Activated gamma-delta T cell (primary cell): ENCODE measurements at places on chromosomes 7 and 10.

DNA sequence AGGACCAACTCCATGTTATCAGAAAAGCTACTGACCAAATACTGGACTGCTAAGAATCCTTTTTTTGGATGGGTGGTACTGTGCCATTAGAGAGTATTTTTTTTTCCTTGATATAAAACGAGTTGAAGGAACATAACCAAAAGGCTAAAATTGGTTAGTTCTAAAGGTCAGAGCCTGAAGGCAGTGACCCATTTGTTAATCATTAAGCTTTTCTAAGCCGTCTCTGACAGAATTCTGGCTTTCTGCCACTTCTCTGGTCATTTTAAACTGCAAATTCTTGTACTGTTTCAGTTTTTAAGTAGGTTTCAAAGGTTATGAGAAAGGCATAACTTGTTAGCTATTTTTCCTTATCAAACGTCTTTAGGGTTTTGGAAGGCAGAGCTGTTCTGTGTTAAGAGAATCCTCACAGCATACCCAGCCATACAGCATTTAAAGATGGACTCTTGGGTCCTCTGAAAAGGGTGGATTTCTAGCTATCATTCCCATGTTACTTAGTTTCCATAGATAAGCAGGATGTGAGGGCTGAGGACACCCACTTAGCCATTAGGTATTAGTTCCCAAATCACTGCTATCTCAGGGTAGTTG is 196.8 kb downstream of the RNLS start:
- DNase-seq = no peak

DNA sequence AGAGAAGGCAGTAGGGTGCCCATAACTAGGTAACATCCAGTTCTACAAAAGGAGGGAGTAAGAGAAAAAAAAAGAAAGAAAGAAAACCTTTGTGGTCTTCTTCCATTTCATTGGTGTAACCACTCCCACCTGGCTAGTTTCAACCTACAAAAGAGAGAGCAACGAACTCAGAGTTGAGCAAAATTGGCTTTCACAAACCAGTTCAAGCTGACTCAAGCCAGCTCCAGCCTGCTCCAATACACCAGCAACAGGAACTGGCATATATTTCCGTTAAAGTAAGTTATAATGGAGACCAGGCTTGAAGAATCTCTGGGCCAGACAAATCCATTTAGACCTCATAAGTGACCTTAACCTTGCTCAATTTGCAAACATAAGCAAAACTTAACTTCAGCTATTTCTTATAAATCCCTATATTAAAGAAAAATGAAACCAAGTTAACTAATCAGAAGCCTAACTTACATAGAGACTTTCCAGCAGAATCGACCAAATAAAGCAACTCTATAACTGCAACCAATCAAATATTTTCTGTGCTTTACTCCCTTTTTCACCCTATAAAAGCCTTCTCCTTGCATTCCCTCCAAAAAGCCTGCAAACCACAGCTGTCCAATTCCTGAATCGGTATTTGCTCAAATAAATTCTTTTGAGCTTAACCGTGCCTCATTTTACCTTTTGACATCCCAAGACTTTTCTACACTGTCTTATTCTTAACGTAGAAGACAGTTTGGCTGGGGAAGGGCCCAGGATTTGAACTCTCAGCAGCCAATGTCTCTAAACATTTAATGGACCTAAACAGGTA is 10.1 kb downstream of the ANKRD22 start:
- no peak for DNase-seq

- no peak for DNase-seq
Measured at GRCh38 chr7:116797612-116798011, 64.8 kb upstream of the CAPZA2 start.

DNA sequence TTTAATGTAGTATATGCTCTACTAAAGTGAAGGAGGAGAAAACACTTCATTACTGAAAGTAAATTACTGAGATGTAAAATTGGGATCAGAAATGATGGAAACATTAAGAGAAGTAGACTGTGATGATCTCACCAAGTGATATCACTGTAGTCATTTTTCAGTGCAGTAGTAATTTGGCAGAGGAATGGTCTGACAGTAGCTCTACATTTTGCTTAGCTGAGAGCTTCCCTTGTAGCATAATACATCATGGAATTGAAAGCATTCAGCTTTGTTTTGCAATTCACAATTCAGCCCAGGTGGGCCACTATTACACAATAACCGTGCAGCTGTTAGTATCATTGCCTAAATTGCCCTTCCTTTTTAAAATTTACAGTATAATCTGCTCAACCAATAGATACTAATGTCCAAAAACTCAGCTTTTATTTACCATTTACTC is 19.4 kb upstream of the CABCOCO1 start:
- no peak for DNase-seq

DNA sequence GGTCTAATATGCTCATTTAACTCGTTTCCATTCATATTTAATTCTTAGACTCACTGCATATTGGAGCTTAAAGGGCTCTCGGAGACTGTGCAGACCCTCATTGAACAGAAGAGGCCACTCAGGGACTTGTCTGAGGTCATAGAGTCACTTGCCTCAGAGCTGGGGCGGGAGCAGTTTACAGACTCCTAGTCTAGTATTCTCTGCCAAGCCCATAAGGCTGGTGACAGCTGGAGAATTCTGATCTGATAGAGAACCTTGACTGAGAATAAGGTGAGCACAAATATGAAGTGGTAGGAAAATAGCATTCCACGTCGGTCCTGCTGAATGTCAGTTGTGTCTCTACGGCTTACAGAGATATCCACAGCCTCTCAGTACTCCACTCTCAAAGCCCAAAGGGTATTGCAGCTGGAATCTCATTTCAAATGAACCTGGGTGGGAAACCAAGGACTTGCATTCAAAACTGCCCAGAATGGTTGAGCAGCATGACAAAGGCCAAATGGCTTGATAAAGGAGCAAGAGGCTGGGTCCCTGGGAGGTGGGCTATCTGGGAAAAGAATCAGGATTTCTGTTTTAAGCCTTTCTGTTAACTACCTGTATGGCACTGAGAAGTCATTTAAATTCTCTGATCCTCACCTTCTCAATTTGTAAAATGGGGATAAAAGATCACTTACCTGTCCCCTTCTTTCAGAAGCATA is 283.2 kb downstream of the SORCS3 start:
- no peak for DNase-seq

- no peak for DNase-seq
Measured at GRCh38 chr7:36583318-36583717, 141.0 kb downstream of the AOAH start.

DNA sequence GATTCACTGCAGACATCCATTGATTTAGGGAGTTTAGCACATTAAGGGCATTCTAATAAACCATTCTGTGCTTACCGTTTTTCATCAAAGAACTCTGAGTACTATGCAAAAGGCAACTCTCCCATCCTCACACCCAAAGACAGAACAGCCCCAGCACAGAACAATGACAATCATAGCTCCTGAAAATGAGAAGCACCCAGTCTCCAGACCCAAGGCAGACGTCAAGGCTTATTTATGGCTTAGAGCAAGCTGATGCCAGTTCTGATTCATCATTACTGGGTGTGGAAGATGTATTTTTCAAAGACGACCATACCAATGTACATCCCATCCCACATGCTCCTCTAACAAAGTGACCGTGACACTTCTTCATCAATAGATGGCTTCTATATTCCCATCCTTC is 67.6 kb downstream of the OSBPL3 start:
- DNase-seq = no peak

DNA sequence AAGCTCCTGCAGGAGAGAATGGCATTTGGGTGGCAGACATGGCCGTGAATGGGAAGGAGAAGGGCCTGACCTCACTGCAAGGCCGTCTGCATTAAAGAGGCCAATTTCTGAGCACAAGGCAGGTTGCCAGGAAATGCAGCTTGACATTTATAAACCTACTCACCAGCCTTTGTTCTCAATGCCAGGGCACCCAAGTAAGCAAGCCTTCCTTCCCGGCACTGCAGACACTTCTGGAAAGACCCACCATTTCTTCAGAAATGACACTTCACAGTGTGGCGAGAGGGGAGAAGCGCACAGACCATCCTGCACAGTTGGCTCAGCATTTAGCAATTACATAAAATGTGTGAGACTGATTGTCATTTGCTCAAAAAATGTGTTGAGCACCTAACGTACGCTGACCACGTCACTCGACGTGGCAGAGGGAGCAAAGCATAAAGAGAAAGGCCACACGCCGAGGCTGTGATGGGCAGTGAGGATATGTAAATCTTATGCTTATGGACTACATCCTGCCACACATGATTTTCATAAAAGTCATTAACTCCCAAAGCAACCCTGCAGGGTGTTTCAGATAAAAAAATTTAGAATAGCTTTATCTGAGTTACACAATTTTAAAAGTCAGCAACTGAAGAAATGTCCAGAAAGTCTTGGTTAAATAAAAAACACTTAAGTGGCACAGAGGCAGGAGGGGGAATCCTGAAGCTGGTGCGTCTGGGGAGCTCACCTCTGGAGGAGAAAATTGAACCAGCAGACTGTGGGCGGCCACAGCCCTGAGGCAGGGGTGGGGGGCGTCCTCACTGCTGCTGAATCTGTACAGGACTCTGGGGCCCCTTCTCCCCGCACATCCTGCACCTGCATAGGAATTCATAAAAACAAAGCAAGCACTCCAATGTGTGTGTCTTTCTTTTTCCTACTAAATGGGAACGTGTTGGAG is 543.8 kb downstream of the PTPRN2 start:
- no peak for DNase-seq

GRCh38 chr7:786472-787255 is 45.6 kb upstream of the SUN1 start:
- no peak for DNase-seq

DNA sequence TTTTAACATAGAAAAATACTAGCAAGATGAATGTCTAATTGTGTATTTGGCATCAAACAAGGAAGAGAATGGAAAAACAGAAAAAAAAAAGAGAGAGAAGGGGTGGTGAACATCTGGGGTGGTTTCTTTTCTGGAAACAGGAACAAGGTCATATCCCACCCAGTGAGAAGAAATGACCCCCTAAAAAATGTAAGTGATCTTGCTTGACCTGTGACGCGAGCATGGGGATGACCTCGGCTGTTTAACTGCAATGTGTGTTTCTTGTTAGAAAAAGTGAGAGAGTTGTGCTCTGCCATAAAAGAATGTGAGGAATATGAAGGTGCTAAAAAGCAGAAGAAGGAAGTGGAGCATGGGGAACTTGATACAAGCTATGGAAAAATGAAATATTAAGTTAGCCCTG is 258.5 kb downstream of the AGMO start:
- no peak for DNase-seq

DNA sequence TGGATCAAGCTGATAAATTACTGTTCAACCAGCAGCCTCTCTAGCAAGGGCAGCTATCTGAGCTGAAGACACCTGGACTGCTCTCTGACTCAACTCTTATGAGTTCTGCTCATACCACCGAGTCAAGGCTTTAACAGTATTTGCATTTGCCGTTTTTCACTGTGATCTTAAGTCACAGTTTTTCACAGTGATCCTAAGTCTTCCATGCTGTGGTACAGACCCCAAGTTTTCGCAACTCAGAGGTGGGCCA is 31.3 kb downstream of the PIP4K2A start:
- DNase-seq = no peak

- DNase-seq = no peak
Measured at GRCh38 chr10:81696609-81697388, 178.2 kb upstream of the NRG3 start.

GRCh38 chr7:134925766-134926165 is 60.5 kb upstream of the AGBL3 start:
- DNase-seq = no peak

DNA sequence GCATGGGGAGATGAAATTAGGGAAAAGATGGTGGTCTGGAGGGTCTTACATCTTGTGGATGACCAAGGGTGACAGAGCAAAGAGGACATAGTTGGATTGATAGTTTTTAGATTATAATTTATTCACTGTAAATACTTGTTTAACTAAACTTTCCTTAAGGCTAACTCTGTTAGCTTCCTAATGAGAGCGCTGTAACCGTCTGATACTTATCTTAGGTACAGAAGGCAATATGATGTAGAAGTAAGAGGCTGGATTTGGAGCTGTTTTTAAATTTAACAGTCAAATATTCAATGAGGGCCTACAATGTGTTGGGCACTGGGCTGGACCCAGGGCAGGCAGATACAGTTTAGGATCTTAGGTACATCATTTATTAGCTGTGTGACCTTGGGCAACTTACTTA is 36.0 kb downstream of the PRKAR2B start:
- DNase-seq = no peak

GRCh38 chr10:59388671-59388976 is 26.3 kb upstream of the FAM13C start:
- DNase-seq = no peak

DNA sequence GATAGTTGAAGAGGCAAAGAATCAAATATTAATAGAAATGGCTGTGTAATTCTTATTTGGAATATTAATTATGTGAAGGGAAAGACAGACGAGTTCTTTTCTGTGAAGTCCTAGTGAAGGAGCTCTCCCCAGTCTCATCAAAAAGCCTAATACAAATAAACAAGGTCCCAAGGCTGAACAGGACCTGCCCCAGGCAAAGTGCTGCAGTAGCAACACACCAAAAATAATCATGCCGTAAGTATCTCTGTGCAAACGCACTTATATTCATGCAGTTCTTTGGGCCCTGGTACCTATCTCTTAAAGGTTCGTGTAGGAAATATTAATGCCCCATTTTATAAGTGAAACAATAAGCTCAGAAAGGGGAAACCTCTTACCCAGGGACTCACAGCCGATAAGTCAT is 12.2 kb upstream of the CHST15 start:
- DNase-seq = no peak

DNA sequence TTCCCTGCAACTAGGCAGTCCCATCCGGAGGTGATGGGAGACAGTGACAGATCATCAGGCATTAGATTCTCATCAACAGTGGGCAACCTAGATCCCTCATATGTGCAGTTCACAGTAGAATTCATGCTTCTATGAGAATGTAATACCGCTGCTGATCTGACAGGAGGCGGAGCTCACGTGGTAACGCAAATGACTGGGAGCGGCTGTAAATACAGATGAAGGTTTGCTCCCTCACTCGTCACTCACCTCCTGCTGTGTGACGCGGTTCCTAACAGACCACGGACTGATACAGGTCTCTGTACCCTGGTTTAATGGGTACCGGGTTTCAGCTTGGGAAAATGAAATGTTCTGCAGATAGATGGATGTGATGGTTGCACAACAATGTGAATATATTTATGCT is 47.8 kb upstream of the PIK3AP1 start:
- DNase-seq = no peak

DNA sequence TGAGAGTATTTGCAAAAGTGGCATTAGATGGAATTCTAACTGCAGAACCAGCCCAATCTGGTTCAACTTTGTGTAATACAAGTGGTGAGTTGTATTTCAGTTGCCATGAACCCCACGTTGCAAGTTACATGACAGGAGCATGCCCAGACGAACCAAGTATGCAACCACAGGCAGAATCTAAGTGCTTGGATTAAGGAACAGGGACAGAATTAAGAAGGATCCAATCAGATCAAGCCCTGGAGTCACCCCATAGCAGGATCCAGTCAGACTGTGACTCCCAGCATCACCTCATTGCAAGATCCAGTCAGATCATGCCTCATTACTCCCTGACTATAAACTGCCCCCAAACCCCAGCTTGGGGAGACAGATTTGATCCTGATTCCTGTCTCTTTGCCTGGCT is 388.7 kb upstream of the NRP1 start:
- no peak for DNase-seq

GRCh38 chr7:46198701-46199100 is 277.6 kb upstream of the IGFBP3 start:
- DNase-seq = no peak
